ENCODE measurements at places on chromosomes 1 and 21.

DNA sequence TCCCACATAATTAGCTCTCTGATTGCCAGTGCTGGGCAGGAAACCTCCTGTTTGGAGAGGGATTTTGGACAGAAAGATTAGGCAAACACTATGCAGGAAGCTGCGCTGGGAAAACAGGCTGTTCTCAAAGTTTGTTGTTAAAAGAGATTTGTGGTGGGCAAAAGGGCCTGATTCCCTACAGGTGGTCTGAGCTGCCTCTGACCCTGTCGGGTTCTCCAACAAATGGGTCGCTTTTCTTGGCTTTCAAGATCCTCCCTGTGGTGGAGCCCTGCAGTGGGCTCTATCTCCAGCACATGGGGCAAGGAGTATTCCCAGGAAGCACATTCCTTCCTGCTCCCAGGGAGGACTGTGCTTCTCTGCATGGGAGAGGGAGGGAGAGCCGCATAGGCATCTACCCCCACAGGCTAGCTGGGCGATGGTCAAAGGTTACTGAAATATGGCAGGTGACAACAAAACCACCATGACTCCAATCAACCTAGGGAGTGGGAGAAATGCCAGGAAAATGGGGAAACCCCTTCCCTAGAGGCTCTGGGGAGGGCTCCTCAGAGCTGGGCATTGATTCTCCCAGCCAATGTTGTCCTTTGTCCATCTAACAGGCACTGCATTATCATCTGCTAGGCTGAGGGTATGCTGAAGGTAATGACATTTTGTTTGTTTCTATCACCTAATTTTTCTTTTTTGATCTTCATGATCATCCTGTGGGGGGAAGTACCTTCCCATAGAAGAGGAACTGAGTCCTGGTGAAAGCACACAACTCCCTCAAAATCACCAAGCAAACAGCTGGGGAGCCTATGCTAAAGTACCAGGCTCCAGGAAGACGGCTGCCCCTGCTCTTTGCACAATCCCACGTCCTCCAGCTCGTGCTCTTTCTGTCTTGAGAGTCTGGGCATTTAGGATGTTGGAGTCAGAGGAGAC, 85.3 kb downstream of the PLXNA2 start:
- no peak for DNase-seq

GRCh38 chr1:183230413-183230812, 44.3 kb downstream of the LAMC2 start:
- DNase-seq = no peak

- DNase-seq = peak; percentile 55
Observed at GRCh38 chr1:154325583-154326545, 539 bp downstream of the ATP8B2 start.

DNA sequence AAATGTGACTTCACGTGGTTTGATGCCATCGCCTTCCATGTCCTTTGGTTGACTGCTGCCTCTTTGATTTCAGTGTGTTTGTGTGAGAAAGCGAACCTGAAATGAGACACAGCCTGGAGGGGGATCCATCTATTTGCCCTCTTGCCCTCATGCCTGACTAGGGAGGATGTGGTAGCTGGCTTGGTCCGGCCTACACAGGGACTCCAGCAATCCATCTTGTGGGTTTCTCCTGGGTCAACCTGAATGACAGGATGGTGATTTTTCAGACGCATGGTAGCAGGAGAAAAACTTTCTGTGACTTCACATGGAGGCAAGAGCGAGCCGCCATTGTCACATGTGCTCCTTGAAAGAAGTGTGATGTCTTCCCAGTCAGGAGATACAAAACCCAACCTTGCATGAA, 117.9 kb upstream of the DNAH14 start:
- DNase-seq = no peak

GRCh38 chr1:22861764-22862440, 110.8 kb downstream of the LACTBL1 start:
- DNase-seq = no peak

GRCh38 chr1:227490478-227490877, 72.9 kb upstream of the ZNF678 start:
- no peak for DNase-seq

DNA sequence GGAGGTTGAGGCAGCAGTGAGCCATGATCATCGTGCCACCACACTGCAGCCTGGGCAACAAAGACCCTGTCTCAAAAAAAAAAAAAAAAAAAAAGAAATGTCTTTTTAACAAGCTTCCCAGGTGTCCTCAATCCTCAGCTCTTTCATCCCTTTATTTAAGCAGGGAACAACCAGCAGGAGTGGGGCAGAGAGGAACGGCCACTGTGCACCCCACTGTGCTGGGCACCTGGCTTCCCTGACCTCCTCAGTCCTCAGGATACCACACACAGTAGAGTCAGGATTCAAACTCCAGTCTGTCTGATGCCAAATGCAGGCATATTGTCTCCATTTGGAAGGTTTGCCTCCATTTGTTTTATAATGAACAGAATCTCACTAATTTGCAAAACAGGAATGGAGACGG, 19.8 kb upstream of the PTAFR start:
- DNase-seq = no peak

DNA sequence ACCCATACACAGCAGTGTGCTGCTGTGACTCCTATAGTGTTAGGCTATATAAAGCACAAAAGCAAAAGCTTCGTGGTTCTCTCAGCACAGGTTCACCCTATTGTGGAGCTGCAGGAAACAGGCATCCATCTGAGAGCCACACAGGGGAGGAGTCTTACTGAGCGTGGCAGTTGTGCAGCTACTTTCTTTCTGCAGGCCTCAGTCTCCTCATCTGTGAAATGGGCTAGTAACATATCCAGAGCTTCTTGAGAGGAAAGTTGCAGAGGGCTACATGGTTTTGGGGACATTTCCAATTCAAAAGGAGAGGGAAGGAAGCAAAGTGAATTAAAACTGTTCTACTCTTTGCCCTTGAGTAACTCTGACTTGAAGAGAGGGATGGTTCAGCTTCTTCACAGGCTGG, 142.0 kb downstream of the FOXD2 start:
- DNase-seq = no peak

DNA sequence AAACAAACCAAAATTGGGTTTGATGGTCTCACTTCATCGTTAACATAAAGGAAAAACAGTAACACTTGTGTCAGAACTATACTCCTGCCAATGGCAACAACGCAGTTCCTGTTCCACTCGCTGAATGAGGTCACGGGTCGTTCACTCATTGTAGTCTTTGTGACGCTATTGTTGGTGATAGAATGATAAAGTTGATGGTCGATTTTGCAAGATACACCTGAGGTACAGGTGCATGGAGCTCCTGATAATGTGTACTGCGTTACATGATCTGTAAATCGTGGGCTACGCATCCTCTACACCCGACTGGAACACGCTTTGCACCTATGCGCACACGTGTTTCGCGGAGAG, 391 bp upstream of the CENPS start:
- DNase-seq = no peak

- DNase-seq = no peak
Observed at GRCh38 chr1:28278763-28279162, 19.4 kb downstream of the SESN2 start.

- DNase-seq = no peak
Observed at GRCh38 chr1:227372726-227373130, 54.4 kb upstream of the CDC42BPA start.

GRCh38 chr1:64891448-64891825, 74.9 kb downstream of the JAK1 start:
- no peak for DNase-seq

DNA sequence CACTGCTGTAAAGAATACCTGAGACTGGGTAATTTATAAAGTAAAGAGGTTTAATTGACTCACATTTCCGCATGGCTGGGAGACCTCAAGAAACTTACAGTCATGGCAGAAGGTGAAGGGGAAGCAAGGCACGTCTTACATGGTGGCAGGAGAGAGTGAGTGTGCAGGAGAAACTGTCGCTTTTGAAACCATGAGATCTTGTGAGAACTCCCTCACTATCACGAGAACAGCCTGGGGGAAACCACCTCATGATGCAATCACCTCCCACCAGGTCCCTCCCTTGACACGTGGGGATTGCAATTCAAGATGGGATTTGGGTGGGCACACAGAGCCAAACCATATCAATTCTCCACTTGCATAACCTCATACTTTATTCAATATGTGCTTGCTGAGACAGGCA, 76.6 kb downstream of the GIPC2 start:
- DNase-seq = no peak

GRCh38 chr1:167412072-167412471, 106.3 kb downstream of the CD247 start:
- no peak for DNase-seq

- DNase-seq = no peak
Observed at GRCh38 chr1:176462674-176463378, at the start of gene PAPPA2. Gene PAPPA2 (plus strand): TSS chr1:176463175. CDS start chr1:176556323, 93,148 bp downstream.

DNA sequence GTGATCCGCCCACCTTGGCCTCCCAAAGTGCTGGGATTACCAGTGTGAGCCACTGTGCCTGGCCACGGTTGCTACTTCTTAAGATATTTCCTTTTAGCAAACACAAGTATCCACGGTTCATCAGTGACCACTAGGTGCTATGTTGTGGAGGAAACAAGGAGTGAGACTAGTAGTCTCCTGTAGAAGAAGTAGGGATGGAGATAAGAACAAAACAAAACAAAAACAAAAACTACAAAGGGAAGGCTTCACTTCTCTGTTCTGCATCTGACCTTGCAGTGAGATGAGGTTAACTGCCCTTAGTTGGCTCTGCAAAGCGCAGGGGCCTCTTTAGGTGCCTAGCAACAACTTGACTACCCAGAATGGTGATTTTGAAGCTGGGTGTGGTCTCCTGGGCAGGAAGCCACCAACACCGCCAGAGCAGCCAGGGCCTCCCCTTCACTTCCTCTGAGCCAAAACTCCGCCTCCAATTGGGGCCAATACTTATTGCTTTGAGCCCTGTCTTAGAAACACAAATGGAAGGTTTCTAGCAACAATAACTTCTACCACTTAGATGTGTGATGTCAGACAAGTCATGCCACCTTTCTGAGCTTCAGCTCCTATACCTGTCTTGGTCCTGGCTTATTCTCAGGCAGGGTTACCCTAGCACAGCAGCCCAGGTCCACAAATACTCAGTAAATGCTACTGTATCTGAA, 12.8 kb upstream of the CDC42 start:
- DNase-seq = no peak

GRCh38 chr1:216330262-216330661, 93.0 kb downstream of the USH2A start:
- DNase-seq = no peak

DNA sequence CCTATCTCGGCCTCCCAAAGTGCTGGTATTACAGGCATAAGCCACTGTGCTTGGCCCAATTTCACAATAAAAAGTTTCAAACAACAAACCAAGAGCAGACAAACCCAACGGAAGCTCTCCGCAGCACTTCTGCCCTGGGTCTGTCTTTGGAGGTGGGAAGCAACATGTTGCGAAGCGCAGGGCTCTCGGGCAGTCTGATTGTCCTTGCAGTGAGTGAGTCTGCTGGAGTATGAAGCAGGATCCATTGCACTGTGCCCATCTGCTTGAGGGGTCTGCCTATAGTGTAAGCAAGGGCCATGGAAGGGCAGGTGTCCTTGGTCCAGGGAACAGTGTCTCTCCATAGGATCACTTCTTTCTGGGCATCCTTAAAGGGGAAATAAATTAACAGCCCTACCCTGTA, 14.6 kb upstream of the PARP1 start:
- DNase-seq = no peak

DNA sequence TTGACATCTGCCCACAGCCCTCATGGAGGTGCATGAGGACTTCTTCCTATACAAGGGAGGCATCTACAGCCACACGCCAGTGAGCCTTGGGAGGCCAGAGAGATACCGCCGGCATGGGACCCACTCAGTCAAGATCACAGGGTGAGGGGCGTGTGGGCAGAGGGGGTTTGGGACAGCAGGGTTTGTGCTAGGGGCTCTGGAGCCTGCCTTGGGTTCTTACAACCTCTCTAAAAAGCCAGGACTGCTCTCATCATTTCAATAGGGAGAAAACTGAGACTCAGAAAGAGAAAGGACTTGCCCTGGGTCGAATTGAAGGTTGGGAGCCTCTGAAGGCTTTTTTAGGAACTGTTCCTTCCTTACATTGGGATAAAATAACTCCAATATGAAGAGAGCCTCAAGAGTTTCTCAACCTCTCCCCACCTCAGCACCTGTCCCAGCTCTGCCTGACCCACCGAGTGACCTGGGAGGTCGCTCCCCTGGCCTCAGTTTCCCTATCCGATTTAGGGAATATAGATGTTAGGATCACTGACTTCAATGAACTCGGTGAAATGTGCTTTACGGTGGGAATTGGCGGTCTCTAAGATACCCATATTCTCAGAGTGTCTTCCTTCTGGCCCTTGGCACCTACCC, 9.5 kb downstream of the TINAGL1 start:
- DNase-seq = no peak

DNA sequence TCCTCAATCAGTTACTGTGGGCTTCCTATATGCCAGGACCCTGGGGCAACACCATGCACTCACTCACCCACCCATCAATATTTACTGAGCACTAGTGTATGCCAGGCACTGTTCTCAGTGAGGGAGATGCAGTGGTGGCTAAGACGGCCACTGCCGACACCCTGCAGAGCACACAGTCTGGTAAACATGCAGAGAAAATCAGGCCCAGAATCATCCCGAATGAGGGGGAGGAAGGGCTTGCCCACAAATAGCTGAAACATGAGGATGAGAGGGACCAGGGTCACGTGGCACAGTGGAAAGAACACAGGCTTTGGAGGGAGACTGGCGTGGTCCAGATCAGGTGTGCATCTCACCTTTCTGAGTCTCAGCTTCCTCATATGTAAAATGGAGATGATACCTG, 89.2 kb upstream of the IGSF21 start:
- DNase-seq = no peak

- no peak for DNase-seq
Observed at GRCh38 chr1:108896146-108897145, 19.7 kb downstream of the GPSM2 start.

DNA sequence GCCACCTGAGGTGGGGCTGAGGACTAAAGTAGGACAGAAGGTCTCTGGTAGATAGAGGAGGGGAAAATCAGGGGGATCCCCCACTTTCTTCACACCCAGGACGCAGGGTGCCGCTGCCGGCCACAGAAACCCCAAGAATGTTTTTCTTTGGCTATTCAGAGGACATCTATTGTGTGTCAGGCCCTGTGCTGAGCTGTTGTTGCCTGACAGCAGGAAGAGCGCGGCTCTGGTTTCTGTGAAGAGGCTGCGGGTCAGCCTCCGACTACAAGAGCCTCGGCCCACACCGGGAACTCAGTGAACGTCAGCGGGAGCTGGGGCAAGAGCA, 407 bp upstream of the PIGV start:
- DNase-seq = peak; percentile 46
